Left lobe of liver (tissue), 2 donors: ENCODE measurements at places on chromosomes 2 and 18.

DNA sequence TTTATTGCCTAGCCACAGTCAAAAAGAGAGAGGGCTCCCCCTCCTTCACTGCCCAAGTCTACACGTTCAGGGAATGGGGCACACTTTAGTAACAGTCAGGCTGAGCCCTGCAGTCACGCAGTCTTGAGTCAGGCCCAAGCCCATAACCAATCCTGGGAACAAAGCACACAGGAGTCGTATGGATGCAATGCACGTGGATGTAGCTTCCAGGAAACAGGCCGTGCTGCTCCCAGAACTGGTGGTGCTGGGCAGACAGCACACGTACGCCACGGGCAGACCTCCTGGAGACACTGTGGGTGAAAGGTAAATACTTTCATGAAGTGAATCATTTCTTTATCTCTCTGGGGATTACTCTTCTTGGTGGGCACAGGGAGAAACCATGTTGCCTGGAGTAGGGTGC, 30.0 kb upstream of the MBP start:
- no peak for DNase-seq

DNA sequence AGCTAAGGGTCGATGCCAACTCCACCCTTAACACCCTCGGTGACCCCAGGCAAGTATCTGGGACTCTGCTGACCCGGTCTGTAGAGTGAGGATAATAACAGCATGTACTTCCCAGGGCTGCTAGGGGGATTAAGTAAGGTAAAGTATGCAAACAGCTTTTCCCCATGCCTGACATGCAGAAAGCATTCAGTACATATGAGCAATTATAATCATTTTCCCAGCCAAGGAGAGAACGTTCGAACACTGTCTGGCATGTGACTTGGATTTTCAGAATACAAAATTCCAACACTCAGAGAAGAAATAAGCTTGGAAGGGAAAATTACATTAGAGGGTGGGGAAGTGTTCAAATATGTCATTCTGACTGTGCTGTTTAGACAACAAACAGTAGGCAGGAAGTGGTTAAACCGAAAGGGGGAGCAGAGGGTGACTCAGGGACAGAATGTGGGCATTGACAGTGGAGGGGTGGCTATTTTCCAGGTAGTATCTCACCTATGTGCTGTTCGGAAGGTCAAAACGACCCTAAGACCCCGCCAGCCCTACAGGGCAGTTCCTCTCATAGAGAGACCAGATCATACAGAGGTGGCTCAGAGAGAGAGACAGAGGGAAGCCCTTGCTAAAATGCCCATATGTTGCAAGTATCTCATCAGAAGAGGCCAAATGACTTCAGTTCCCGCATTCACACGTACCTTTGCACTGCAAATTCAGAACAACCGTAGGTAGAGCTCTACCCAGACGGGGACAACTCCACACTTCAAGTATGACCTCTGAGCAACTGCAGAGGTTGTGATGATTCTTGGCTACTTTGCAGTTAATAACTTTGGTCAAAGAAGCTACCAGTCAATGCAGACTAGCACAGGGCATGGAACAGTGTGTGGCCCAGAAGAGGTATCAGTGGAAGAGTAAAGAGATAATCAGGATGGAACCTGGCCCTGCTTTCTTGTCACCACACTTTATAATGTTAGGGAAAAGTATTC, 14.8 kb downstream of the ASPRV1 start:
- DNase-seq = no peak

GRCh38 chr2:25332571-25332970, 9.2 kb downstream of the DNMT3A start:
- no peak for DNase-seq

- peak; percentile 46 for DNase-seq
Observed at GRCh38 chr2:45273412-45274249, 264.4 kb upstream of the SIX2 start.

DNA sequence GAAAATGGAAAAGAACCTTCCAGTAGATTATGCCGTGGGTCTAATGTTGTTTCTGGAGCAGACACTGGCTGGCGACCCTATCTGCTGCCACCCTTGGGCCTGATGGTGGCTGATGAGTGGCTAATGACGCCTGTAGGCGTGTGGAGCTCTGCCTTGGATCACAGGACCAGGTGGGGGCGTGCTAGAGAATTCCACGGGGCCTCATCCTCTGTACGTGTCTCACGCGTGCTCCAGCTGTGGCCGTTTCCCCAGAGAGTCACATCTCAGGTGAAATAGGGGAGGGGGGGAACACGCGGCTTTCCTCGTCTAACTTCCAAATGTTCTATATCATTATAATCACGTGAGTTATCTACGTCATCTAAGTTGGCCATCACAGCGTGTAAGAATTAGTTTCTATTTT, 160.9 kb upstream of the SMIM21 start:
- DNase-seq = no peak

- DNase-seq = no peak
Observed at GRCh38 chr2:220491670-220492069, 864.2 kb downstream of the SLC4A3 start.

GRCh38 chr2:214492152-214492551, 81.3 kb downstream of the VWC2L start:
- no peak for DNase-seq

GRCh38 chr2:236988690-236989624, 96.7 kb upstream of the COPS8 start:
- DNase-seq = peak; percentile 76

- DNase-seq = no peak
Observed at GRCh38 chr2:20624884-20625485, 25.9 kb downstream of the HS1BP3 start.

DNA sequence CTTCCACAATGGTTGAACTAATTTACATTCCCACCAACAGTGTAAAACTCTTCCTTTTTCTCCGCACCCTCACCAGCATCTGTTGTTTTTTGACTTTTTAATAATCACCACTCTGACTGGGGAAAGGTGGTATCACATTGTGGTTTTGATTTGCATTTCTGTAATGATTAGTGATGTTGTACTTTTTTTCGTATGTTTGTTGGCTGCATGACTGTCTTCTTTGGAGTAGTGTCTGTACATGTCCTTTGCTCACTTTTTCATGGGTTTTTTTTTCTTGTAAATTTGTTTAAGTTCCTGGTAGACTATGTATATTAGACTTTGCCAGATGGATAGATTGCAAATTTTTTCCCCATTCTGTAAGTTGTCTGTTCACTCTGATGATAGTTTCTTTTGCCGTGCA, 574.8 kb downstream of the KCNJ3 start:
- DNase-seq = no peak

DNA sequence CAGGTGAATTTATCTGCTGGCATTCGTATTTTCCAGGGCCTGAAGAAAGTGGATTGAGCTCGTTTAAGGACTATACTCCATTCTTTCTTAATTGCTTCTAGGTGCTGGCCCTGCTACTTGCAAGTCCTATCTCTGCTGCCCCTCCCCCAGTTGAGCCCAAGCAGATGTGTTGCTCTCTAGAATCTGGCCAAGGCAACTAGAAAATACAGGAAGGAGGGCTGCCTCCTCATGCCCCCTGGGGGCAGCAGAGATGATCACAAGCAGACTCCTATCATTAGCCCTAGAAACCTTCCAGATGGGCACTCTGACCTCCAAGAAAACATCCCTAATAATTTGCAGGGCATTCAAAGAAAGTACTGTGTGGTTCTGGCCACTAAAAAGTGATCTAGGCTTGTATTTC, 72.5 kb upstream of the CYP26B1 start:
- DNase-seq = no peak

DNA sequence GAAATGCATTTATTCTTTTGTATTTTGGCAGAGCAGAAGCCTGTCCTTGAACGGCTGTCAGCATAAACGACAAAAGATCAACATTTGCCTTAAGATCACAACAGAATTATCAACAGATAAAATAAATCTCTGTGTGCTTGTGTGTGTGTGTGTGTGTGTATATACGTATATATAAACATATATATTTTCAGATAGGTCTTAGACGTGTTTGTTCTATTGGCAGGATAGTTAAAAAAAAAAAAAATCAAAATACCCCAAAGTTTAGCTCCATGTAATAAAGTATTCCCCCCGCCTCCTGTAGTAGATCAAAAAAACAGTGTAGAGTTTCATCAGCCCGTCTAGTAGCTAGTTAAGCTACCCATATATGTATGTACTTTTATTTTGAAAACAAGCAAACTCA, 107.9 kb downstream of the CHN1 start:
- no peak for DNase-seq

DNA sequence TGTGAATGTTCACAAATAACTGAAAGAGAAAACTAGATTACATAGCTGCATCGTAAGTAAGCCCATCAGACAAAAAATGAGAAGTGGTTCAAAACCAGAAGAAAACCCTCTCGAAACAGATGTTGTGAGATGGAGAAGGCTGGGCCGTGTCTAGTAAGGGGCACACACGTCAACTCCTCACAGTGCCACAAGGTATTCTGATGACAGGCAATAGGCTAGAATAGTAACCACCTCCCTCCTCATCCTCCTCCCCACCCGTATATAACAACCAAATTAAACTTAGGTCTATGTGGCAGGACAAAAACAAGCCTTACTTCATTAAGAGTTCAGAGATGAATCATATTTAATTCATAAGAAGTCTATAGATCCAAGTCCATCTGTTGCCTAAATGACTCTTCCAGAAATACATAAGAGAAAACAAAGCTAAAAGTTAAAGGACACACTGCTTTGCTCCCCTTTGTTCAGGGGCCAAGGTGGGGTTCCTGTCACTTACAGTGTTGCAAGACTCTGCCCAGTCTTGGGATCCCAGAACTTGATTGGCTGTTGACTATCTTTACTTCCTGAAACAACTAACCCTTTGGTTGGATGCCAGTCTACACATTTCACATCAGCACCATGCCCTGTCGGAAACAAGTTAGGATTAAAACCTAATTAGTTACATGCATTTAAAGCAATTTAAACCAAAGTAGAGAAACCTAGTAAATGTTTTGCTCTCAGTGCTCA, 25.0 kb downstream of the SFT2D3 start:
- no peak for DNase-seq

GRCh38 chr2:183164650-183165015, 40.4 kb downstream of the NUP35 start:
- DNase-seq = no peak

- no peak for DNase-seq
Observed at GRCh38 chr2:127951026-127951425, 65.3 kb upstream of the AMMECR1L start.

- DNase-seq = no peak
Observed at GRCh38 chr2:74528600-74529356, 728 bp downstream of the AUP1 start.

DNA sequence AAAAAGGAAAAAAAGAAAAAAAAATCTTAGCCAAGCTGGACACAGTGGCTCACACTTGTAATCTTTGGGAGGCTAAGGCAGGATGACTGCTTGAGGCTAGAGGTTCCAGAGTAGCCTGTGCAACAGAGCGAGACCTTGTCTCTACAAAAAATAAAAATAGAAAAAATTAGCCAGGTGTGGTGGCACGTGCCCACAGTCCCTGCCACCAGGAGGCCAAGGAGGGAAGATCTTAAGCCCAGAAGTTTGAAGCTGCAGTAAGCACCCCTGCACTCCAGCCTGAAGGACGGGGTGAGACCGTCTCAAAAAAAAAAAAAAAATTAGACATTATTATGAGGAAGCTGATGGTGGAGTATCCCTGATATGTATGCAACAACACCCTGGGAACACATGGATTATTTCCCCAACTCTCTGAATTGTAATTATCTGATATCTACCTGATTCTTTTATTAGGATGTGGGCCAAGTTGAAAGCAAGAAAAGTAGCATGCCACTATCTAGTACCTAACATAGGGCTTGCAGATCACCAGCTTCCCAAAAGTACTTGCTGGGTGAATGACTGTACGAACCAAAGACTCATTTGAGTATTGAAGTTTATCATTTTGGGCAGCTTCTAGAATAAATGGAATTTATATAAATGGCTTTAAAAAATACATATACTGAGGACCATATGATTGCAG, 140.9 kb downstream of the TCF4 start:
- DNase-seq = no peak

GRCh38 chr2:31131871-31132270, 6.4 kb downstream of the GALNT14 start:
- no peak for DNase-seq

GRCh38 chr2:238701341-238702206, 146.3 kb upstream of the TWIST2 start:
- no peak for DNase-seq

- DNase-seq = no peak
Observed at GRCh38 chr2:239945751-239946561, 79.2 kb downstream of the NDUFA10 start.

DNA sequence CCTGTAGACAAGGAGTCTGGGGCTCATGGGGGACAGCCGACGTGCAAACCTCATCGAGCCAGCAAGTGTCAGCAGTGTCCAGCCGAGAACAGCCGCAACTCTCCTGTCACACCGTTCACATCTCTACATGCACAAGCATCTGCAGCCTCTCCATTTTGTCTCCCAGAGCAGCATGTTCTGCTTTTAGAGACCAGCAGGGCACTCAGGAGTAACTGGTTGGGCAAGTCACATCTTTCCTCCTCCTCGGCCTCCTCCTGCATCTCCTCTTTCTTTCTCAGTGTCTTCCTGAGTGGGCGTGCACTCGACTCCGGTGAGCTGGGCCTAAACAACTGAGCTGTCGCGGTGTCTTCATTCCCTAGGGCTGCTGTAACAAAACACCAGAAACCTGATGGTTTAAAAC, 249.9 kb downstream of the SH3BP4 start:
- DNase-seq = no peak

- DNase-seq = no peak
Observed at GRCh38 chr2:230262246-230262645, 36.7 kb downstream of the SP140 start.

GRCh38 chr2:15863089-15863488, 77.3 kb upstream of the MYCN start:
- no peak for DNase-seq

DNA sequence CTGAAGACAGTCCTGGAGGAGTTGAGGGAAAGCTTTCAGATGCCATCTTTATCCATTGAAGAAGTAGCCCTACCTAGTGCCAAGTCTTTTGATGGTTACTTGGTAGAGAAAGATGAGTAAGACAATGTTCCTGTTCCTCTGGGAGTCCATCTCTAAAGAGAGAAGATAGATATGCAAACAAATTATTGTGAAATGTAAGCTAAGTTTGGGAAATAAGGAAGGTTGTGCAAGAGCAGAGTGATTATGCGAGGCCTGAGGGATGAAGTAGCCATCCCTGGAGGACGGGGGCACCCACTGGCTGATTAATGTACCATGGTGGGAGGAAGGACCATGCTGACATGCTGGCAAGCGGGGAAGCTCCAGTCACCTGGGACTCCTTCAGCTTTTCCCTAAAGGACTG, 994 bp upstream of the DTNA start:
- DNase-seq = no peak

DNA sequence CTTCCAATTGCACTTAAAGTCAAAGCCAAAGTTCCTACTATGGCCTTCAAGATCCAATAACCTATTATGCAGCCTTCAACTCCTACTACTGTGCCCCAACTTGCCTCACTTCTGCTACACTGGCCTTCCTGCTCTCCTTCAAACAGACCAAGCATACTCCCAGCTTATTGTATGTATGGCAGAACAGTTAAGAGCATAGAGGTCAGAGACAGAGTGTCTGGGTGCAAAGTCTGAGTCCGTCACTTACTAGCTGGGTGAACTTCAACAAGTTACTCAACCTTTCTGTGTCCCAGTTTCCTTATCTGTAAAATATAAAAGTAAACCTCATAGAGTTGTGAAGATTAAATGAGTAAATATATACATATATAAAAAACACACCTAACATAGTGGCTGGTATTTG, 37.2 kb downstream of the YES1 start:
- no peak for DNase-seq
